ENCODE measurements at places on chromosomes 6 and 20.

GRCh38 chr6:106527979-106528378 is 101.3 kb downstream of the RTN4IP1 start:
- DNase-seq, result no peak

DNA sequence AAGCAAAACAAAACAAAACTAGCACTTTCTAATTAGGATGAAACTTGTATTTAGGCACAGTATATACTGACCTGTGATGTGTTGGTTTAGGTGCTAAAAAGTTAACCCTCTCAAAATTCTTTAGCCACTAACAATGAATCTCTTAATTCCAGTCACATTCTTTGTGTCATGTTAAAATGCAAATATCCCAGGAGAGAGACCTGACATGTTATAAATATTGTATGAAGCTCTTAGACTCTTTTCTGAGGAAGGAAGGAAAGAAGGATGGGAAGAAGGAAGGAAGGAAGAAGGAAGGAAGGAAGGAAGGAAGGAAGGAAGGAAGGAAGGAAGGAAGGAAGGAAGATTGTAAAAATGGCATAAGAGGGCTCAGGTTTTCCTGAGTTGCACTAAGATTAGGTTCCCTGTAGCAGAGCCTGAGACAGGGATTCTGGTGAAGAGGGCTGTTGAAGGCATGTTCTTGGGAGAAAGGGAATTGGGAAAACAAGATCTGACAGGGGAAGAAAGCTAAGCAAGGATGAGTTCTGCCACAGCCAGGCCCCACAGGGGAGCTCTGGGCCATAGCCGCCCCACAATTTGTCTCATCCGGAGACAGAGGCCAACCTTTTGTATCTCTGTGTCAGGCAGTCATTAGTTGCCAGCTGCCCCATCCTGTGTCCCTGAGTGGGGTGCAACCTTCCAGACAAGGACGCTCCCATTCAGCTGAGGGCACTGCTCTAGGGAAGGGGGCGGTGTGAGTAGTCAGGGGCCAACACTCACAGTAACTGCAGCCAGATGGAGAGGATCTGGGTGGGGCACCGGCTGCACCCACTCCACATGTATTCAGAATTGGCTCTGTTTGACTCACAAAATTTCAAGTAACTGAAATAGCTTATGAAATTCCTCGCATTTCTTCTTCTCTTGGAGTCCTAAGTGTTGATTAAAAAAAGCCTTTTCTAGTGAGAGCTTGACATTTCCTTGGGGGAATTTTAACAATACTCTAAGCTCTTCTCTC is 189.3 kb upstream of the ARG1 start:
- DNase-seq, result no peak

GRCh38 chr20:46670228-46670584 is 18.9 kb upstream of the SLC13A3 start:
- no peak for DNase-seq

GRCh38 chr6:43946641-43947363 is 176.8 kb downstream of the VEGFA start:
- DNase-seq, result no peak

DNA sequence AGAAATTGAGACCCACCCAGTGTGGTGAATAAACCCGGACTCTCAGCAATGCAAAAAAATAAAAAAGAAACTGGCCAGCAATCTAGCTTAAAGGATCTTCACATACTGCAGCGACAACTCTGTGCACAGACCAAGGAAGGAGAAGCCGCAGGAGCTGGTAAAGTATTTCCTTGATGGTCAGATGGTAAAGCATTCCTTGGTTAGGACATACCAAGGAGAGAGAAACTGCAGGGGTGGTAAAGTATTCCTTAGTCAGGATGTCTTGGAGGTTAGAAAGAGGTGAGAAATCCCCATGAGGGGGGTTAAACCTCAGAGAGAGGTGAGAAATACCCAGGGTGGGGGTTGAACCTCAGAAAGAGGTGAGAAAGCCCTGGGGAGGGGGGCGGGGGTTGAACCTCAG is 86.8 kb downstream of the PLG start:
- DNase-seq, result no peak

GRCh38 chr6:168838037-168838399 is 397.0 kb downstream of the SMOC2 start:
- no peak for DNase-seq

DNA sequence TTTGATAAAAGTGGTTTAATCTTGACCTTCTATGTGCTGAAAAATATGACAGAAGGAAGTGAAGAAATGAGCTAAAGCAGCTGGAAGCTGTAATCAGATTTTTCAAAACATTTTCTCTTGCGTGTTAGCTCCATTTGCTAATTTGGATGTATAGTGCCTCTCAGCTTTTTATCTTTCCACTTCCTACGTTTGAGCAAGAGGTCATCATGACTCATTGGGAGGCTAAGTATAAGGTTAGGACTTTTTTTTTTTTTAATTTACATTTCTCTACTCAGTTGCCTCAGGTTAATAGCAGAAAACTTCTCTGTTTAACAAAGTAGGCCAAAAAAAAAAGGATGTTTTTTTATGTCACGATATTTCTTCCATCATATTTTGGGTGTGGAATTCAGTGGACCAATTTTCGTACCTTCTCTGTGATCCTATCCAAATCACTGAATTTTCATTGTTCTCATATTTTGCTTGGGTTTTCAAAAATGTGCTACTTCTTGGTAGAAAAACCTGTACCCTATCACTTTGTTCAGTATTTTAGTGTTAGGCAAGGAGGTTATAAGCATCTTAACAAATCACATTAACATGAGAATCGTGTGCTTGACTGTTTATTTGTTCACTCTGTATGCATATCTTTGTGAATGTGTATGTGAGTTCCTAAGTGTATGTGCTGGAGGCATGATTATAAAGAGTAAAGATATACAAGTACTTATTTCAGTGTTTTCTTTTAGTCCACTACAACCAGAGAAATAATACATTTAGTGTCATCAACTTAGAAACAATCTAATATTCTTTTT is 1028.3 kb upstream of the EYS start:
- no peak for DNase-seq

- peak; percentile 67 for DNase-seq
Measured at GRCh38 chr6:138588805-138589434, 89.6 kb upstream of the NHSL1 start.

- DNase-seq, result no peak
Measured at GRCh38 chr20:45340236-45340847, 7.9 kb downstream of the SDC4 start.

DNA sequence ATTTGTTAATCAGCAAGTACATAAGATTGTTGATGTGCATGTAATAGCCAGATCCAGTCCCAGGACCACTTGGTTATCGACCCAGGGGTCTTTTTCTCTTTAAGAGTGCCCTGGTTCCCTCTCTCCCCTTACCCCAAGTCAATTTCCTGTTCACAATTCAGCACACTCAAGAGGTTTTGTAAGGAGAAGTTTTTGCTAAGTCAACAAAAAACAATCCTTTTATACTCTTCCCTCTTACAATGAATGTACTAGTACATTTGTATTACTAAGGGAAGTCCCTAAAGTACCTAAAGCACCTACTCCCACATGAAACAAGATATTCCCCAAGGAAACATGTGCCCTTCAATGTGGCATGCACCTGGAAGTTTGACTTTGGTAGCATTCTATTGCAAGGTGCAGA is 1.6 kb upstream of the NT5DC1 start:
- no peak for DNase-seq

DNA sequence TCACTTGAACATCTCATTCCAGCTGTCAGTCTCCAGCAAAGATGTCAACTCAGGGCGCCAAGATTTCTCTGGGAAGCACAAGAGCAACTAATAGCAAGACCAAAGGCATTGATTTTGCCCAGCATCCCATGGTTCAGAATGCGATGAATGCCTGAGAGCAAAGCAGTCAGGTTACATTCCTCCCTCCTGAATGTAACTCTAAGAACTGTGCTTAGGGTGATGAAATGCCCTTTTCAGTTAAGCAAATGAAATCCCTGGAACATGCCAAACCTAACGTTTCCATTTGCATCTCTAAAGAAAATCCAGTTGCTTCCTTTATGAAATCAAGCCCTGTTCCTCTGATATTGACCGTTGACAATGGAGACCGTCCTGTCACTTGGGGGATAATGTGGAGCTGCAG is 224.0 kb upstream of the PLN start:
- DNase-seq, result no peak

DNA sequence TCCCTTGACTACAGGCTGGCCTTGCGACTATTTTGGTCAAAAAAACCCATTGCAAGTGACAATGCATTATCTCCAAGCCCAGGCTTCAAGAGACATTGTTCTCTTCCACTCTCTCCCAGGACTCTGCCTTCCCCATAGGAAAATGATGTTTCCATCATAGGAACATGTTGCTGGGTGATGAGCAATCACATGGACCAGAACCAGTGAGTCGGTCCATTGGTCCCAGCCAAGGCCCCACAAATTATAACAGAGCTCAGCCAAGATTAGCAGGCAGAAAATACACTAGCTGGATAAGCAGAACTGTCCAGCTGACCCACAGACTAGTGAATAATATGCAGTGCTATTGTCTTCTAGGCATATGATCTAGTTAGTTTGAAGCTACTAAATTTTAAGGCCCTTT is 27.4 kb downstream of the TENT5A start:
- DNase-seq, result no peak

DNA sequence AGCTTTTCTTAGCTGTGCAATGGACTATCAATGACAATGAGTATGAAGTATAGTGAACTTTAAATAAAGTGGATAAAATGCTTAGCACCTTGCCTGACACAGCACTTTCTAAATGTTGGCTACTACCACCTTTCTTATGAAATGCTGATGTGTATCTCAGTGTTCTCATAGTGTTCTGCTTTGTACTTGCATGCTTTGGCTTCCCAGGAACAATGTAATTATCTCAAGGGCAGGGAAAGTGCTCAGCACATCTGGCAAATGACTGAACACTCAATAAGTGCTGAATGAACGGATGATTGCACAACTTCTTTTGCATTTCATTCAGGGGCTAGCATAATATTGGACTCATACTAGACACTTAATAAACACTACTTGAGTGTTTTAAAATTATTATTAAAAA is 28.2 kb upstream of the NOX3 start:
- no peak for DNase-seq

GRCh38 chr6:38131527-38131965 is 312.0 kb downstream of the ZFAND3 start:
- no peak for DNase-seq

DNA sequence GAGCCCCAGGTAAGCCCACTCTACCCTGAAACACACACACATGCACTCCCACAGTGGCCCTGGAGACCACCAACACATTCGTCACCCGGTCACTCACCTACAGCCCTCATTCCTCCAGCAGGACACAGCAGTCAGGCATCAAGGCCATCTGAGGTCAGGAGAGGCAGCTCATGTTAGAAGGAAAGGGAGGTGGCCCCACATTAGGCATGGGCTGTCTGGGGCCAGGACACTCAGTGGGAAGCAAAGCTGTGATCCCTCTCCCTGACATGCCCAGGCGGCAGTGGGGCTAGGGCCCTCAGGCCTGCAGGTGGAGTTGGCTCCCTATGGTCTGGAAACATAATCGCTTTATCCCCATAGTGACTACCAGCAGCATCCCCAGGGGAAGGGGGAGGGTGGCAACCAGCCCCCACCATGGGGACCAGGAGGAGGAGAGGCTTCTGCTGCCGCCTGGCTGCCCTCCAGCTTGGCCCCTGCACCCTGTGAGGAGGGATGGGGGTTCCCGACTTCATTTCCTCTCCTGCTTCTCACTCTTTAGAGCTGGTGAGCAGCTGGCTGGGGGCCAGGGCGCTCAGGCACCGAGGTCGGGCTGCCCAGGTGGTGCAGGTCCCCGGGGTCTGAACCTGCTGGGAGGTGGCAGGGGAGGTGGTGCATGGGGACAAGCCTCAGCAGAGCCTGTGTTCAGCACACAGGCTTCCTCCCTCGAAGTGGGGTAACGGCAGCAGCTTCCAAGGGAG is 76.6 kb upstream of the CST7 start:
- no peak for DNase-seq

DNA sequence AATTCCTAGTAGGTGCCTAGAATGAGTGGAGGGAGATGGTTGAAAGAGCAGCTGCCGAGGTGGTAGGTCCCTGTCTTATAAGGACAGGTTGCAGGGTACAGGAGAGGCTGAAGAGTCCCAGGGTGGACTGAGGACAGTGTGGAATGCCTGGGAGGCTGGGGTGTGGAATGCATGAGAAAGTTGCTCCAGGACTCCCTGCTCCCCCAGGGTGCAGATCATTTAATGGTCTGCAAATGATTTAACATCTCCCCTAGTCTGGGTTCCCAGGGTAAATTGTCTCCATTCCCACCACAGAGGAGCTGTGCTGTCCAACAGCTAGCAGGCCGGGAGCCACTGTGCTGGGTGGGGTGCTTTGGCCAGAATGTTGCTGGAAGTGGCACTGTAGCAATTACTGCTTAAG is 76.0 kb downstream of the CD83 start:
- DNase-seq, result no peak

GRCh38 chr6:159013229-159013628 is 13.2 kb upstream of the RSPH3 start:
- no peak for DNase-seq

- no peak for DNase-seq
Measured at GRCh38 chr20:5077761-5078387, 41.9 kb downstream of the PCNA start.

- DNase-seq, result no peak
Measured at GRCh38 chr6:66995669-66996068, 1288.6 kb upstream of the EYS start.

DNA sequence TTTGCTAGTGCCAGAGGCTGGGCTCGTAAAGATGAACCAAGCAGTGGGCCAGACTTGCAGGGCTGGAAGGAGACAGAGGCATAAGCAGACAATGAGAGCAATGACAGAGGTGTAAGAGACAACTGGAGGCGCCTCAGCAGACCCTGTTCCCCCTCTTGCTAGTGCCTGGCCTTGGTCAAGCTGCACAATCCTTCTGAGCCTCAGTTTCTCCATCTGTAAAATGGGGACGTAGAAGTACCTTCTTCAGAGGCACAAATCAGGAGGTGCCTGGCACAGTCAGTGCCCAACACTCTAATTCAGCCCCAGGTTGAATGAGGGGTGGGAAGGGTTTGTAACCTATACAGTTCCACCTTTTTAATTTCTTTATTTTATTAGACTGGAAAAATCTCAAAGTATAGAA is 23.2 kb downstream of the BPIFB1 start:
- no peak for DNase-seq

GRCh38 chr6:8131265-8131897 is 29.0 kb upstream of the EEF1E1 start:
- DNase-seq, result peak; percentile 54

GRCh38 chr20:51800872-51801121 is 1.5 kb downstream of the SALL4 start:
- peak; percentile 52 for DNase-seq

DNA sequence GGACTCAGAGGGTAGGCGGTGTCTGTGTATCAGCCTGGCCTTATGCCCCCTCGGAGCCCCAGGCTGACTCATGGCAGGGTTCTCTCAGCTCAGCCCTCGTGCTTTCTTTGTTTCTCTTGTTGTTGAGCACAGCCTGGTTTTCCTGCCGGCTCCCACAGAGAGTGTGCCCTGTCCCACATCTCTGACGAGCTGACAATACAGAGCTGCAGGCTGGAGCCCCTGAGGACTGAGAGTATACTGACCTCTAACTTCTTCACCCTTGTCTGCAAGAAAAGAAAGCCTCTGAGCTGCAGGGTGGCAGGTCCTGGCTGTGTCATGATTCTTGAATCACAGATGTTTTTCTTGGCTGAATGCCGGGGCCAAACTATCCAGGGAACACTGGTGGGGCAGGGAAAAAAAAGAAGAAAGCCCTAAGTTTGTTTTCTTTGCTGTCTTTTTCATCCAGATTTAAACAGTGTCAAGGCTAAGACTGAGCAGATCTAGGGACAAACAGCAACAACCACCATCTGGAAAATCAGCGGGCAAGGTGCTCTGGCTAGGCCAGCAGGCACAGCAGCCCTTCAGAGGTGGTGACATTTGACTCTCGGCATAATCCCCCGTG is 63.3 kb upstream of the ZNF133 start:
- DNase-seq, result no peak

All from activated CD8-positive, alpha-beta memory T cell treated with anti-CD3 and anti-CD28 coated beads, Interleukin-2, amount 50 U/mL, for 48 hours (primary cell).